Neural progenitor cell (in vitro differentiated cells): ENCODE measurements at places on chromosomes 2 and 18.

- DNase-seq, result no peak
Measured at GRCh38 chr2:62340994-62341484, 145.1 kb downstream of the B3GNT2 start.

DNA sequence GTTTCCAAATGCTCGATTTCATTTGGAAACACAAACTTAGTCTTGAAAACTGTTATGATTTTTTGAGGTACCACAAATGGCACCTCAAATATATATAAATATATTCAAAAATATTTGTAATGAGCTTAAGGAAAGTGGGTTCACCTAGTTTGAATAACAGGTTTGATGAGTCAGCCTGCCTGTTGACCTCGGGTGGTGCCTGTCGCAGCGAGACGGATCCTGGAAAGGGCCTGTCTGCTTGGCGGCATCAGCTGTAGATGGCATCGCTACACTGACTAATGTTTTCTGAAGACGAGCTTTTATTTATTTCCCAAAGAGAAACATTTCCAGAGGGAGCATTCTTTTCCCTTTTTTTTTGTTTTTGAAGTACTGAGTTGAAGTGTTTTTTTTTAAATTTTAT, 6.9 kb downstream of the ALLC start:
- DNase-seq, result no peak

DNA sequence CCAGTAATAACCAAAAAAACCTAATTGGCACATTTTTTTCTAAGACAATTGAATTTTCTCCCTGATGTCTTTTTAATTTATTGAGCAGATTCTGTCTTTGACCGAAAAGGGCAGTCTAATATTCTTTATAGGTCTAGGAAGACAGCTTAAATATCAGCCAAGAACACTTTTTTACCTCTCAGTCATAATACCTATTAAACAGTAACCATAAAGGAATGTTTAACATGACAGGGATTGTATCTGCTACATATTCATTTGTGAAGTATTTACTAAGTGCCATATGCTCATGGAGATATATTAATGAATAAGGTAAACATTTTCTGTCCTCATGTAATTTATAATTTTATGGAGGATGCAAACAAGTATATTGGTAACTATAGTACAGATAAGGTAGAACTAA, 3.1 kb upstream of the HTR2B start:
- DNase-seq, result no peak

DNA sequence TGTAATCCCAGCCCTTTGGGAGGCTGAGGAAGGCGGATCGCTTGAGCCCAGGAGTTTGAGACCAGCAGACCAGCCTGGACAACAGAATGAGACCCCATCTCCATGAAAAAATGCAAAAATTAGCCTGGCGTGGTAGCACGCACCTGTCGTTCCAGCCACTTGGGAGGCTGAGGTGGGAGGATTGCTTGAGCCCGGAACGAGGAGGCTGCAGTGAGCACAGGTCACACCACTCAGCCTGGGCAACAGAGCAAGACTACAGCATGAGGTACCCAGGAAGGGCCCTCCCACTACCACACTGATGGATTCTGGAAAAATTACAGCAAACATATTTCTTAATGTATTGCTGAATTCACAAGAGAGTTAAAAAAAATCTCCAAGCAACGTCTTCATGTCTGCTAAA, 56.3 kb upstream of the HPCAL1 start:
- no peak for DNase-seq

DNA sequence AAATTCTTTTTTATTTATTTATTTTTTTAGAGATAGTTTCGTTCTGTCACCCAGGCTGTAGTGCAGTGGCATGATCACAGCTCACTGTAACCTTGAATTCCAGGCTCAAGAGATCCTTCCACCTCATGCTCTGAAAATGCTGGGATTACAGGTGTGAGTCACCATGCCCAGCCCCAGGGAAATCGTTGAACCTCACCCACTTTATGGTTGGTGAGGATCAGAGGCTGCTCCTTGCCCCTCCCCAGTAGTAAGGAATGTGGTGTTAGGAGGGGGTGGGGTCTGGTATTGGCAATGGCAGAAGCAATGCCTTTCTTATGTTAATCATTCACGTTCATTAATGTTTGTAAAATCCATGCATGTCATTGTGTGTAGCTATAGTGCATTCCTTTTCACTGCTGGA, 161.9 kb downstream of the SUCLG1 start:
- DNase-seq, result no peak

DNA sequence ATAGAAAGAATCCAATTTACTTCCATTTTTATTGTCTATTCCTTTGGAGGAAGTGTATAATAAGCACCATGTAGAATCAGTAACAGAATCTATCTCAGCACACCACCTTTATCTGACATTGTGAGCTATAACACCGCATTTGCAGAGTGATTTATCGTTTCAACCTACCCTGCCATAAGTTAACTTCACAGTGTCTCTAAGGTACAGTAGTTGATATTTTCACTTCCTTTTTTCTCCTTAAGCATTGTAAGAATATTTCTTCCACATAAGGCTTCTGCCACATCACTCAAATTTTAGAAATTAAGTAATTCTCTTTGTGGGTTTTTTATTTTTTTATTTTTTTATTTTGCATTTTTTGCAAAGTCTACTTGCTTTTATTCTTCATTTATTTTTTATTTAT, 107.1 kb downstream of the TMX3 start:
- no peak for DNase-seq

DNA sequence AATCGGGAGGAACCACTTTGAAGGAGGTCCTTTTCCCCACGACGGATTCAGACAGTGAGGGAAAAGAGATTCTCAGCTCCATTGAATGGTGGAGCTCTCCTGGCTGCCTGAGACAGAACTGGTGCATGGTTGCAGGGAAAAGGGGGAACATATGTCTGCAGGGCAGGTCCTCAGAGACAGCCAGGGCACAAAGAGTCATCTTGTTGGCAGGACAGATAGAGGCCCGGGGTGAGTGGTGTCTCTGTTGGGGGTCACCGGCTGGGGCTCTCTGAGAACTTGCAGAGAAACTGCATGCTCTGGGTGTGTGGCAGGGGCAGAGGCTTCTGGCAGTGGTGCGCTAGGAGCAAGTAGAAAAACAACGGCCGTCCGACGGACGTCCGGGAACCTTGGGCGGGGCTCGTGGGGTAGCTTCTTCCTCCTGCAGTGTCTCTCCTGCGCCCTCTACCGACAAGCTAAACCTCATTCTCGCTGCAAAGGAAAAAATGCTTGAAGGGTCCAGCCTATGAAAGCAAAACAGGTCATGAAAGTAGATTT, 94.3 kb downstream of the CDCA7 start:
- DNase-seq, result peak; percentile 91

DNA sequence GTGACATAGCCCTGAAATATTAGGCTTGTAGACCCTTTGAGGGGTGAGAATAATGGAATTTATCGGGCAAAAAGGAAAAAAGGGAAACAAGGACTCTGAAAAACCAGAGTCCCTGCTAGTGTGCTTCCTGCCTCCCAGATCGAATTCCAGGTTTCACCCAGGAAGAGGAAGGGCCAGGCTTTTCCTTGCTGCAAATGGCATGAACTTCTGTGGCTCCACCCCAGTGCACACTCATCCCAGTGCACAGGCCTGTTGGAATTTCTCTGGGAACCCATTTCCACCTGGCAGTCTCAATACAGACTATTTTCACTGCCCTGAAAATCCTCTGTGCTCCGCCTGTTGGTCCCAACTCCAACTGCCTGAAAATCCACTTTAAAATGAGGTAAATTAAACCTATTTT, 29.9 kb downstream of the C18orf54 start:
- no peak for DNase-seq

DNA sequence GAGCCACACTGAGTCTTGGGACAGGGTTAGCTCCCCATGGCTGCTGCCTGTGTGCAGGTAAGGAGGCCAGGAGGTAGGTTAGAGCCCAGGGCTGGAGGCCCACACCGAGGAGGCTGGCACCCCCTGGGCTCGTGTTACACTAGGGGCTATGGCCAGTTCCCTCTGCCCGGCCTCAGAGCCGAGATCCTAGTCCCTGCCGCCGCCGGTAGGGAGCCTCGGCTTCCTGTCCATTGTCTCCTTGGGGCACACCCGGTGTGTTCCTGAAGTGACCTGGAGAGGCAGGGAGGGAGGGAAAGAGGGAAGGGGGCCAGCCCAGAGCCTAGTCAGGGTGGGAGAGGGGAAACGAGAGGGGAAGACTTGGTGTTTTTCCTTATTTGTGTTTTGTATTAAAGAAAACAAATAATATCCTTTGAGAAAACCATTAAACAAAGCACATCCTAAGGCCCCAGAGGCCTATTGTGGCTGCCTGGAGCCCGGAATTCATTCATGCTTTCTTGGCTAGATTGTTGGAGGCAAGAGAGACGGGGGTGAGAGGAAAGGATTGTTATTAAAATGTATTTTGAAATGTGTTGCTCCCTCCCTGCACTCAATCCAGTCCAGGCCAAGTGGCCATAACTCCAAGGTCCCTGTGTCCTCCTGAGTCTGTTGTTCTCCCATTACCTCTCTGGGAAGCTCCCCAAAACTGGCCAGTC, 170.7 kb downstream of the CTIF start:
- DNase-seq, result peak; percentile 54

DNA sequence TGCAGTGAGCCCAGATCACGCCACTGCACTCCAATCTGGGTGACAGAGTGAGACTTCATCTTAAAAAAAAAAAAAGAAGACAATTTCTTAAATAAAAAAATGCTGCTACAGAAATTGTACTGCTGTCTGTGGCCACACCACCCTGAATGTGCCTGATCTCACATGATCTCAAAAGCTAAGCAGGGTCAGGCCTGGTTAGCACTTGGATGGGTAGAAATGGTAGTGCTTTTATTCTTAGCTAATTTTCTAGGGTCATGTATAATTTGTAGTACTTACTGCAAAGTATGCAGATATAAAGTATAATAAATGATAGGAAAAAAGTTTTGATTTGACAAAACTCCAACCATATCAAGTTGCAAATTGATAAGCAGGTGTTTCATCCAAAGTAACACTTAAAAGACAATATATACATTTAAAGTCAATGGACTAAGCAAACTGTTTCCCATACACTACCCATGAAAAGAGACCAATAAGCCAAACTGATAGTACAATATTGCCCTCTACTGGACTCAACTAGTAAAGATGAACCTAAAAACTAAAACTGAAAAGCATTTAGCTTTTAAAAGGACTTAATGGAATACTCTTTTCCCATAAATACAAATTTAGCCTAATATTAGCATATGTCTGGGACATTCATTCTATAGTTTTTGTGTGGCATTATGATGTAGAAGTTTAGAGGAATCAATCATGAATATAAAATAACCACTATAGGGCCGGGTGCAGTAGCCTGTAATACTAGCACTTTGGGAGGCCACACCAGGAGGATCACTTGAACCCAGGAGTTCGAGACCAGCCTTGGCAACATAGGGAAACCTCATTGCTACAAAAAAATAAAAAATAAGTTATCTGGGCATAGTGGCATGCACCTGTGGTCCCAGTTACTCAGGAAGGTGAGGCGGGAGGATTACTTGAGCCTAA, 18.6 kb upstream of the PEX13 start:
- peak; percentile 54 for DNase-seq

- DNase-seq, result peak; percentile 51
Measured at GRCh38 chr2:168002021-168002553, 245.3 kb downstream of the STK39 start.

DNA sequence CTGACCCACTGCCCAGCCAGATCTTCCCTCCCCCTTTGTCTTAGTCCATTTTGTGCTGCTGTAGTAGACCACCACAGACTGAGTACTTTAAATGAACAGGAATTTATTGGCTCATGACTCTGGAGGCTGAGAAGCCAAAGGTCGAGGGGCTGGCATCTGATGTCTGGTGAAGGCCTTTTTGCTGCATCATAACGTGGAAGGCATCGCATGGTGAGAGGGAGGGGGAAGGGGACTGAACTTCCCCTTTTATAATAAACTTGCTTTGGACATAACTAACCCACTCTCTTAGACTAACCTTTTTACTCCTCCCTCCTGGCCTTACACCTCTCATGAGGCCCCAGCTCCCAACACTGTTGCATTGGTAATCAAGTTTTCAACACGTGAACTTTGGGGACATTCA, 83.8 kb downstream of the MAP4K4 start:
- DNase-seq, result no peak
